ENCODE measurements at places on chromosomes 6 and 20.

DNA sequence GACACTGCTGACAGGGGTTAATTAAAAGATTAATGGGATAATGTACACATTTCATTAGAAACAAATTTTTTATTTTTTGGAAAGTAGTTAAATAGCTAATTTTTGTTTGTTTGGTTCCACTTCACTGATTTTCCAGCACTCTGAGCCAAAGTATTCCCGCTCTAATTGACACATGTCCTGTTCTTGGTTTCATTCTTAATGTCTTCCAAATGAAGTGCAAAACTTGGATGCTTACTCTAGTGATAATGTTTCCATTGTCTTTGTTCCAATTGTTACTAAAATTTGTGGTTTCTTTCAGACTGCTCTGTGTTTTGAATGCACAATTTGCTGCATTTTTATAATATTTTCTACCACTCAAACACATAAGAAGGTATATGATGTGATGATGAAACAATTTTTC, 794.3 kb downstream of the PHF3 start:
- DNase-seq = no peak

GRCh38 chr6:13924146-13924948, 405 bp upstream of the RNF182 start:
- DNase-seq = no peak

DNA sequence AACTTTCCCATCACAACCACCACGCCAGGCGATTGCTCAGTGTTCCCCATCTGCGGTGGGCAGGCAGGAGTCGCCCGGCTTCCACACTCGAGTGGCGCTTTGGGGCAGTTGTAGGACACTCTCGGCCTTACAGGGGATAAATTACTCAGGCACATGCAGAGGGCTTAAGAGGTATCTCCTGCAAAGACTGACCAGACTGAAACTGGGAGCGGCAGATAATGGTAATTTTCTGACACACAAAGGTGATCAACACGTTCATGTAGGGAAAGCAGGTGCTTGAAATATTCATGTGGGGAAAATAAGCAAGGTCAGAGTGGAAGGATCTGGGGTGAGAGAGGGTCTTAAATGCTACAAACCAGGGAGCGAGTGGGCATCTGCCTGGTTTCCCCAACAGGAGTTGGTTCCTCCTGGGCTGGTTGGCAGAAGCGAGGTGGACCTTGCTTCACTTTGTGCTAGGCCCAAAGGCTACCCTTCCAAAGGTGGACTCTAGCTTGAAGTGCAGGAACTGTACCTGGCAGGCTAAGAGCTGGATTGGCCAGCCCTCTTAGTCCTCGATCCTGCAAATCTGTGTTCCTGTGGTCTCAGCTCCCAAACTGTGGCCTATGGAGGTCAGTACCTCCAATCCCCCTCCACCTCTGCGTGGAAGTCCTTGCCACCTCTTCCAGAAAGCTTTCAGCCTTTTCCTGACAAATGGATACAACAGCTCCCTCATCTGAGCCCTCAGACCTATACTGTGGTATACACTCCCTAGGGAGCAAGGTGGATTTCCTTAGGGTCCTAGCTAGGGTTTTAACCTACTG, 16.7 kb downstream of the PLAGL2 start:
- no peak for DNase-seq

DNA sequence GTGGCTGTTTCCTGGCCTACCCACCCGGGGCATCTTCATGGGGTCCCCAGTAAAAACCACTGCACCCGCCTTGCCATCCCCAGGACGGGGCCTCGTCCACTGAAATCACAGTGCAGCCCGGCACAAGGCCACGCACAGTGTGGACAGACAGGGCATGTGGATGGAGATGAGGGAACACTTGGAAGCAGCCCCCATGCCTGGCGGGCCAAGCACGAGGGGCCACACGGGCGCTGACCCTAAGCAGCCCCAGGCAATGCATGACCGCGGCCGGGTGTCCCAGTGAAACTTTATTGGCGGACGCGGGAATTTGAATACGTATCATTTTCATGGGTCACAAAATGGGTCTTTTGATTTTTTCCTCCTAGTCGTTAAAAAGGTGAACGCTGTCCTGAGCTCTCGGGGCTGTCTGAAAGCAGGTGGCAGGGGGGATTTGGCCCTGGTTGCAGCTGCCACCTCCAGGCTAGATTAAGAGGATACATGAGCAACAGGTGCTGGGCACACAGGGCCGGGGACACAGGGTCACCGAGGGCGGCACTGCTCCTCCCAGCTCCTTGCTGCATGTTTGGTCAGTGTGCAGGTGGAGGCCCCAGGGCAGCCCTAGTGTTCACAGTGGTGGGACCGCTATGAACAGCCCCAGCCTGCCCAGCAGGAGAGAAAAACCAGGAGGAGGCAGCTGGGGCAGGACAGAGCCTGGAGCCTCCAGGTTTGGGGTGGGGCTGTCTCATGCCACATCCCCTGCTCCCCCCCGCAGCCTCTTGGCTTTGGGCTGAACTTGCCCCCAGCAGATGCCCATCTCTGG, 74.9 kb upstream of the SLCO4A1 start:
- no peak for DNase-seq

- DNase-seq = no peak
These were observed 2.1 kb downstream of the PTPRT start for GRCh38 chr20:43187476-43188233.

- no peak for DNase-seq
These were observed 96.2 kb downstream of the SMAP1 start for GRCh38 chr6:70763754-70764510.

- no peak for DNase-seq
These were observed 21.8 kb upstream of the NAA20 start for GRCh38 chr20:19995220-19995863.

DNA sequence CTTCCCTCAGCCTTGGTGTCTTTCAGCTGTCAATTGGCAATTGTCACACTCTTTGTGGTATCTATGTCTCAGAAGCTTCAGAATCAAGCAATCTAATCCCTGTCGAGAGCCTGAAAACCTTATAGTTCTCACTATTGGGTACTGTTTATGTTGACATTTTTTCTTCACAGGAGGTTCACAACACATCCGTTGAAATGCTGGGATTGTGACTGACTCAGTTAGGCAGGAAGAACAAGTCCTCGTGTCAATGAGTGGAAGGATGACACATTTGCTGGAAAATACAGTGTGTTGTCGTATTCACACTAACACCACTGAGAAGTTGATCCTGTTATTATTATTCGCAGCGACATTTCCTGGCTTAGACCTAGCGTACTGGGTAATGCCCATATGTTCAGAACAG, 163.9 kb upstream of the CITED2 start:
- DNase-seq = no peak

DNA sequence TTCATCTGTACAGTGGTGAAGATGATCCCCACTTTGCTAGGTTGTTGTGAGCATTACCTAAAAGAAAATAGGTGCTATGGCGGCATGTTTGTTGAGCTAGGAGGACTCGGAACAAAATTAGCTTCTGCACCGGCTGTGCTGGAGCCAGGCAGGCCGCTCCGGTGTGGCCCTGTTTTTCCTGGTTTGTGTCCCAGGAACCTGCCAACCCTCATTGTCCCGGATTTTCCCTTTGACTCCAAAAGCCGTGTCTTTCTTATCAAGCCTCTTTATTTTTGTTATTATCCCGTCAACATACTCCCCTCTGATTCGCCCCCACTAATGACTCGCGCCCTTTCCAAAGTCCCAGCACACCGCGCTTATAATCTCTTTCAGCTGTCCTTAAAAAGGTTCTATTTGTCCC, 117.0 kb downstream of the MYLK4 start:
- no peak for DNase-seq

DNA sequence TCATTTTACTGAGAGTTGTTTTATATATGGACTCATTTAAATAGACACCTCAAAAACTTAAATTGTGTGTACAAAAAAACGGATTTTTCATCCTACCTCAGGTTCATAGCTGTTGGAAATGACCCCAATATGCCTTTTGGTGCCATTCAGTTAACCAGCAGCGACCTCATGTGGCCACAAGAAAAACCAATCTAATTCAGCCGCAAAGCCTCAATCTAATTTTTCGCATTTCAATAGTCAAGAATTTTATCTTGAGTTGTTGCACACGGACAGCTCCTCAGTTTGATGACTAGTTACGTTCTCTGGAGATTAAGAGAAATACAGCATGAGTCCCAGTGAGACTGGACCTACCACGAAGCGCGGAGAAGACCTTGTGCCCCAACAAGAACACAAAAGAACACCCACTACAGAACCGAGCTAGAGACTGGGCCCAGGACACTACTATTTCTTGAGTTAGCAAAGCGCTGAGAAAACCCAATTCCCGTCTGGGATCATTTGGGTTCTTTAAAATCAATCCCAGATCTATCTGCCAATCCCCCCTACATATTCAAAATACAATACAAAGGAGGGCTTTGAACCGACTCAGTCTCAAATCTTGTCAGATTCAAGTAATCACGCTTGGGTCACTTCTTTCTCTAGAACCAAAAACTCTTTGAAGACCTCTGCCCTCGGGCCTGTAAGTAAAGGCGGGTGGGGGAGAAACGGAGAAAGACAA, 1.1 kb downstream of the TCP11 start:
- DNase-seq = no peak

DNA sequence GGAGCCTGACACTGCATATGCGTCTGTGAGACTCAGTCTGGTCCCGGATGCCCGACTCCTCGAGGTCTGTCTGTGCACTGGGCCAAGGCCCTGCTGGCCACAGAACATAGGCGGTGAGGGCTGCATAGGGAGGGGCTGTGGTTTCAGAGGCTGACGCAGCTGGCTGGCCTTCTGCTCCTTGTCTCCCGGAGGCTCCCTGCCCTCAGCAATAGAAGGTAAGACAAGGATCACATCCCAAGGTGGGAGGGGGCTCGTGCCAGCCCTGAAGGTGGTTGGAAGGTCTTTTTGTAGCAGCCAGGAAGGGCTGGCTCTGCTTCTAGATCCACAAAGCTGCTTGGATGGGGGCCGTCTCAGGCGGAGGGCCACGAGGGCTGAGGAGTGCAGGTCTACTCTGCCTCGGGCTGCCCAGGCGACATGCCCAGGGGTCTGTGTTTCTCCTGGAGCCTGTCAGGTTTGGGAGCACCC, 239.8 kb upstream of the SULF2 start:
- DNase-seq = no peak

DNA sequence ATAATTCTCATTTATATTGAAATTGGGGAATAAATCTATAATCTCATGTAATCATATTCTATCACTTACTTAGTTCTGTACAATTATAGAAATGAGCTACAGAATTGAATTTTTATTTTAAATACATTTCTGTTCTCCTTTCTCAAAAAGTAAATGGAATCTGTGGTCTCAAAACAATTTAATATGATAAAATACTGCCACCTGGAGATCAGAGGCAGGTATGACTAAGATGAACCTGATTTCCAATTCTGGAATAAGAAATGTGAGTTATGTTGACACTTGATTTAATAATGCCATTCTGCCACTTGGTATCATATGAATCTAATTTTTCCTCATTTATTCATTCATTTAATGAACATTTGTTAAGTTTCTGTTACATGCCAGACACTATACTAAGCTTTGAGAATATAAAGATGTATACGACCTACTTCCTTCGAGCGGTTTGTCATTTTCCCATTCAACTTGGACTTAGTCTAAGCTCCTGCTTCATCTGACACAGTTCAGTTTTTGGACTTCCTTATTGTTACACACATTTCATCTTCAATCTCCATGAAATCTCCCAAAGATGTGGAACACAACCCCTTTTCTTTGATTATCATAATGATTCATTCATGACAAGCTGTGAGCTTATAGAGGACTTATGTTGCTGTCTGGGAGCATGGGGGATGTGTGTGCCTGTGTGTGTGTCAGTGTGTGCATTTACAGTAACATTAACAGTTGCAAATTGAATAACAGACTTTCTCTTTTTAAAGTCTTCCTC, 7.5 kb upstream of the CCDC28A start:
- DNase-seq = no peak

DNA sequence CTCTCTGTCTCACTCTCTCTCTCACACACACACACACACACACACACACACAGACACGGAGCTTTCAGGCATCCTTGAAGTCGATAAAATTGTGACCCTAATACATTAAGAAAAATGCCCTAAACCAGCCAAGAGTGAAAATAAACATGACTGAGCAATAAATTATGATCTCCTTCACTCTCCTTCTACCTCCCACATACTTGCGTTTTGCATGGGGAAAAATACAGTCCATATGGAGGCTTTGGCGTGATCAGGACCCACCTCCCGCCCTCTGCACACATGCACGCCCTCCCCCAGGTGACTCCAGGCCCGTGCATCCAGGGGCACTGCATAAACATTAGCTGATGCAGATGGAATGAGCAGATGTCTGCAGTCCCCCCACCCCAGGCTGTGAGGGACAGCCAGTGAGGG, 114.2 kb upstream of the JARID2 start:
- DNase-seq = no peak

DNA sequence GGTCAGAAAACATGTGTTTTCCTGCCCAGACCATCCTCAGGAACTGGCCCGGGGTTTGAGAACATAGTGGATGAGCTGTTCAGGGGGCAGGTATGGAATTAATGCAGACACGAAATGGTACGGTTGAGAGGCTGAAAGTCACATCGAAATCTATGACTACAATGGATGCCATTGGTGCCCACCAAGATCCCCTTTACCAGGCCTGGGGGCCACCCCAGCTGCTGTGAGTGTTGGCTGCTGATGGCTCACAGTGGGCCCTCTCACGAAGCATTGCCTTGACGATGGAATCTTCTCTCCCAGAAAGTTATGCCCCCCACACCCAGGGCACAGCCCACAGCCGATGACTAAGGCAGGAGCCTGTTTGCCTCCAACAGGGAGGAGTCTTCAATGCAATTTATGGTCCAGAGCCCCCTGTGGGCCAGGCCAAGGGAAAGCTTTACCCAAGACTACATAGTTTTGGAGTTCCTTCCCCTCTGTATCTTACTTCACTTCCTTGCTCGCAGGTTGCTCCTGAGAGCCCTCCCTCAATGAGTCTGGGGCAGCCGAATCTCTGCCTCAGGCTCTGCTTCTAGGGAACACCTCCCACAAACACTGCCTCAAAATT, 92.6 kb downstream of the BFSP1 start:
- DNase-seq = no peak

DNA sequence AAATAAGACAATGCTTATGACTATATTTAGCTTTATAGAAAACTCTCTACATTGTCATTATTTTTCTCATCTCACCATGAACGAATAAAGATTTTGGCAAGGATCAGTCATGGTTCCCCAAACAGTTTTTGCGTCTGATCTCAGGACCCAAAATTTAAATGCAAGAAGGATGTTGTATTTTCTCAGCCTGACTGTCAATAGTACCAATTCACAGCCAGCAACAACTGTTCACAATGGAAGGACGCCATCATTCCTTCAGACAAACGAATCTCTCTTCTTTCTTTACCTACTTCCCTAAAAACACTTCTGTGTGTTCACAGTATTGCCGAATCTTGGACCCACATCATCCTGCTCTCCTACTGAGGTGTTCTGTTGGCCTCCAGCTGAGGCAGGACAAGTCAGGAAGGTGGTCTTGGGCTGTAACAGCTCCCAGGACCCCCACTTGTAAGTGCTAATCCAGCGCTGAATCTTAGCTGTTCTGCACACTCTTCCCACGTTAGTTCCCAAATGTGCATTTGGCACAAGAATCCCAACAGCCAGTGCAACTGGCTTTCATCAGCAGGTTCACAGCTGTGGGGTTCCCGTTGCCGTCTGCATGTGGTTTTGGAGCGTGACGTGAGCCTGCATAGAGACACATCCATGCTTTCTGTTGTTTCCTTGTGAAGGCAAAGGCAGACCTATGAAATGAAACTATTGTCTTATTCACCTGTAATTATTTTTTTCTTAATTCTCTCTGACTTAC, 600.0 kb downstream of the QKI start:
- no peak for DNase-seq
